ENCODE measurements at places on chromosomes 1 and 21. TPM values are rescaled to one million over a fixed set of nuclear protein-coding genes. Genes with fewer than 3 reads are reported as not detected.

Gene KCNJ6
- not detected for total RNA-seq

Gene SLC45A1
- 1.1 TPM for total RNA-seq

Gene ANP32E
- 10.0 TPM for total RNA-seq

Gene FAM3B
- total RNA-seq = not detected

Gene SLC6A9
- total RNA-seq = 0.13 TPM

Gene PPT1
- 54.9 TPM for total RNA-seq

Gene PINK1
- 100 TPM for total RNA-seq

Gene S100A2
- total RNA-seq = 0.76 TPM

Gene RGSL1
- total RNA-seq = not detected

Gene KRTAP19-3
- not detected for total RNA-seq

All from dermis microvascular lymphatic vessel endothelial cell (primary cell).